ENCODE measurements at places on chromosomes 7 and 10.

DNA sequence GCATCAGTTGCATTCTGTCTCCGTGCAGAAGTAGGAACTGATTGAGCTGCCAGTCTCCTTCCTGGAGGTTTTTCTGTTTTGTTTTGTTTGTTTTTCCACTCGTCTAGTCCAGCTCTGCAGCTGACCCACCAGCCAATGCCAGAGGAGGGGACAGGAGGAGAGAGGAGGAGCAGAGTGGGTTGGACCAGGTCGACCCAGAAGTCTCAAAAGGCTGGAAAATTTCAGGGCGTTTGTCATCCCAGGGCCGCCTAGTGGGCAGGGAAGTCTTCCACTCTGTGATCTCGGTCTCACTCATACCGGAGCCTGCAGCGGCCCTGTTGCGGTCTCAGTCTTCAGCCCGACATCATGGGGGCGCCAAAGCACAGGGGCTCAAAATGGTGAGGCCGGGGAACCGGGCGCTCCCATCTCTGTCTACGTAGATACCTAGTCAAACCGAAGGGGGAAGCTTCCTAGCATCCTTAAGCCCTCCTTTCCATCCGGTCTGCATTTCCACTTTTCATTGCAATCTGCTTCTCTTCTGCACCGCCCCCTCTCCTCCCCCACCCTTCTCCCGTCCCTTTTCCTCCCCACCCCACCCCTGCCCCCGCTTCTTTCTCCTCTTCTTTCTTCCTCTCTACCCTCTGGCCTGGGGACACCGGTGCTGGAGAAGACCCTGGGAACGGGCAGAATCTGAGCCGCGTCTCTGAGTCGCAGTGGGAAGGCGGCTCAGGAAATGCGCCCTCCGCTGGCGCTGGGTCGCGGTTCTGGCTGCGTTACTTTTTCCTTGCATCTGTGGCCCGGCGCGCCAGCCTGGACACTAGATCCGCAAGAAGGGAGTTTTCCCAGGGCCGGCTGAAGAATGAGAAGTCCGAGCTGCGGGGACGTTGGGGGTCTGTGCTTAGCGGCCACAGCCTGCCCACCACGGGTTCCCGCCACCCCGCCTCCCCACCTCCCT is 16.2 kb upstream of the PAX2 start:
- no peak for DNase-seq

- no peak for DNase-seq
Measured at GRCh38 chr10:45505311-45505710, 131.3 kb downstream of the ALOX5 start.

- DNase-seq: no peak
Measured at GRCh38 chr10:69953851-69954250, 98.8 kb upstream of the MACROH2A2 start.

DNA sequence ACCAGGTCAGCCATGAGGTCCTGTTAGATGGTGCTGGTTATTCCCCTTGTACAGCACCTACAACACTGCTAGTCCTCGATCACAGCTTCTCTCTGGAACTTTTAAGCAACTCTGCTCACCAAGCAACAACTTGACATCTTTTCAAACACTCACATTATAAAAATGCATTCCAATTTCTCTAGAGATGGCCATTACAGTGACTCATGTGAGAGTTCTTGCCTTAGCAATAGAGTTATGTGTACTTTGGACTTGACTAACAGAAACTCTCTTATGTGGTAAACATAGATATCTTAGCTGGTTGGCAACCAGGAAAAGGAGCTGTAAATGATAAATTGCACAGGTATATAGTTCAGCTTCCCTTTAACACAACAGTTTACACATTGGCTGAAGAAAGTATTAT is 122.2 kb downstream of the PDE1C start:
- DNase-seq: no peak

DNA sequence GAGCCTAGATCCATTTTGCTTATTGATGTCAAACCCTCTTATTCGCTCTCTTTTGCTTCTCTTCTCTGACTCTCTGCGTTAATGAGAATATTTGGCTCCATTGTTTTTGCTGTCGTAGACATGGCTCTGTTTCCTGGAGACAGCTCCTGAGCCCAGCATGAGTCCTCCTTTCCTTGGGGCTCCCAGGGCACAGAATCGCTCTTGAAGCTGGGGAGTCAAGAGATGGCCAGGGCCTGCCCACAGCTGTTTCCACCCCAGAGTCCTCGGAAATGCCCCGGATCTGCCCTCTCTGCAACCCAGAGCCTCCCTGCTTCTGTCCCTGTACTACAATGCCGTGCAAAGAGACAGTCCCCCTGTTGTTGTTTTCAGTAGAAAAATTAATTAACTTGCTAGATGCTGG is 566.7 kb upstream of the FOXK1 start:
- DNase-seq: no peak

GRCh38 chr10:556971-557637 is 132.4 kb downstream of the DIP2C start:
- DNase-seq: no peak

DNA sequence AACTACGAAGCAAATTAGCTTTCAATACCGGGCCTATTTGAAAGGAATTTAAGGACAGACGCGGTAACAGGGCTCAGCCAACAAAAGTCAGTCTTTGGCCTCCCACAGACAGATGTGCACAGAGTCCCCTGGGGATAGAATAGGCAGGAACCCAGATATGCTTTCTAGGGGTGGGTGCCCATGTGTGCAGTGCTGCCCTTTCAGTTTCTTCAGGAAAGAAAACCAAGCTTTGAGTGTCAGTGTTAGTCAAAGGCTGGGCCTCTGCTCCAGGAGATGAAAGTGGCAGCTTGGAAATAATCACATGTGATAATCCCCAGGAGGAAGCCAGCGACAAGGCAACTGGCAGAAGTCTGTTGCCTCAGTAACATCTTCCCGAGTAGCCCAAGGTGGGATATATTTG is 43.8 kb upstream of the CSTF2T start:
- no peak for DNase-seq

GRCh38 chr10:30744106-30744505 is 114.6 kb upstream of the LYZL2 start:
- DNase-seq: no peak

Measured in esophagus squamous epithelium (tissue), 5 donors.